ENCODE measurements at places on chromosomes 1 and 21.

GRCh38 chr1:48007047-48007446 is 9.9 kb upstream of the TRABD2B start:
- DNase-seq = no peak

DNA sequence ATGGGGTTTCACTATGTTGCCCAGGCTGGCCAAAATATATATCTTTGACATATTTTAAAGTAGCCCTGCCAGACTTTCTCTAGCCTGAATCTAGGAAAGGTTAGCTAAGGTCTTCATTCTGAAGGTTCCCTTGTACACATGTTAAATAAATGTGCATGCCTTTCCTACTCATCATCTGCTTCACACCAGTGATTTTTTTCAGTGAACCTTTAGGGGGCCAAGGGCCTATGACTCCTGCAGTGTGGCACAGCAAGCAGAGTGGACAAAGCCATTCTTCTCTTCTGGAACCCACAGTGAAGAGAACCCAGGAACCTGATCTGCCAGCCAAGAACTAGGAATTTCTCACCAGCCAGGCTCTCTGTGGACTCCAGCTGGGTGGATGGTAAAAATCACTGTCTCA is 22.9 kb downstream of the CBR1 start:
- DNase-seq = no peak

- no peak for DNase-seq
These were observed 17.0 kb downstream of the HLCS start for GRCh38 chr21:36949171-36950141.

GRCh38 chr1:59638231-59638711 is 176.5 kb upstream of the HOOK1 start:
- DNase-seq = no peak

DNA sequence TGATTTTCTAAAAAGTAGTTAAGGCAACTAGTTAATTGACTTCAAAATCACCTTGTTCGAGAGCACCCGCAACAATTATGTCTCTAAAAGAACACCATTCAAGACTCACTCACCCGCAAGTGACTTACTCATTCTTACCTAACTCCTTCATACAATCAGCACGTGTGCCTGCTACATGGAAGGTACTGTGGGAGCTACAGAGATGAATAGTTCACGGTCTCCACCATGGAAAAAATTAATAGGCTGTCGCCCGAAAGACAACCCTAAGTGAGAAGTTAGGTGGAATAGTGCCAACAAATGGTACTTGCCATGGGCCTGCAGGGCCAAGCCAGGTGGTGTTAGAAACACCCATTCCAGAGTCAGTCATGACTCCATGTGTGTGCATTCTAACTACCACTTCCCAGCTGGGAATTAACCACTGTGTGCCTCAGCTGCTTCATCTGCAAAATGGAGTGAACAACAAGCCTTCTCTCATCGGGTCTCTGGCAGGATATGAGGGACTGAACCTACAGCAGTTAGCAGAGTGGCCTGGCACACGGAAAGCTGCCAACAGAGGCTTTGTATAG is 7.1 kb downstream of the SSBP3 start:
- DNase-seq = peak; percentile 21

DNA sequence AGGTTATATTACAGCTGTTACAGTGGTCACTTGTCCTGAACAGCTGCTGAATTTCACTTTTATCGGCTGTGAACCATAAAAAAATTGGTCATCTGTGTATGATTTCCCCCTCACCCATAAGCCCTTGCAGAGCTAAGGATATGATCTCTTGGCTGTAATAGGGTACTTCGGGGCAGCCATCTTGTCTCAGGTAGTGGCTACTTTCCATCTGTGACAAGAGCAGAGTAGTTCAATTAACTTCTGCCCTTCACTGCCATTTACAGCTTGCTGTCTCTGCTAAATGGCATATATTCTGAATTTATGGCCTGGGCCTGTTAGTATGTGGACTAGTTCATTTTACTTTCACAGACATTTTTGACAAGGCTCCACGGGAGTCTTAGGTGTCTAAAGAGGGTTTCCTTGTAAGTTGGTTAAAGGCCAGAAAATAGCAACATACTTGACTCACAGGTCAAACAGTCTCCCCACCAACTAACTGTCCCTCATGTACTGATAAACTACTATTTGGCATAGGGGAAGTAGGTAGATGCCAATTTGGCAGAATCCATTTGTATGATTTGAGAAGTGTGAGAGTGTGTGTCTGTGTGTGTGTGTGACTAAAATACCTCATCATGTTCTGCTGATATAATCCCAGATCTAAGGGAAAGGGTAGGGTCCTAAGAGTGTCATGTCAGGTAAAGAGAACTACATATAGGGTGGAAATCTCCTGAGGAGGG is 151.6 kb downstream of the KCTD3 start:
- no peak for DNase-seq

DNA sequence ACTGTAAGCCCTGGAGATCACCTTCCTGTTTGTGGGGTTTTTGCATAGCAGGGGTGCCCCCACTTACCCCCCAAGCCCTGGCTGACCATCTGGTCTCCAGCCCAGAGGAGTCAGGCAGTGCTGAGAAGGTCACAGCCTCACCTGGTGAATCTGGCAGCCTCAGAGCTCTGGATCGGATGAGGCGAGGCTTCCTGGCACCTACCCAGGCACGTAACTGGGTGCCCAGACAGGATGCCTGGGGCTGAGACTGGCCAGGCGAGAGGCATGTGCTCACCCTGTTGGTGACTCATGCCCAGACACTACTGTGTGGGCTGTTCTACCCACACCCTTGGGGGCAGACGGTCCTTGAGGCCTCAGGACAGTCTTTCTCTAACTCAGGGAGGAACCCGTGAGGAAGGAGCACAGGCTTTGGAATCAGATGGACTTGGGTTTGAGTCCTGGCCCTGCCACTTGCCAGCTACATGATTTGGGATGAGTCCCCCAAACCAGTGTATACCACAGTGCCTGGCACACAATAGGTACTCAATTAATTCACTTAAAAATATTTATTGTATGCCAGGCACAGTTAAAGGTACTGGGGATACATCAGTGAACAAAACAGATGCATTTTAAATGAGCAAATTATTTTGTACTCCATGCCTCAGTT is 15.1 kb upstream of the PADI3 start:
- DNase-seq = no peak

DNA sequence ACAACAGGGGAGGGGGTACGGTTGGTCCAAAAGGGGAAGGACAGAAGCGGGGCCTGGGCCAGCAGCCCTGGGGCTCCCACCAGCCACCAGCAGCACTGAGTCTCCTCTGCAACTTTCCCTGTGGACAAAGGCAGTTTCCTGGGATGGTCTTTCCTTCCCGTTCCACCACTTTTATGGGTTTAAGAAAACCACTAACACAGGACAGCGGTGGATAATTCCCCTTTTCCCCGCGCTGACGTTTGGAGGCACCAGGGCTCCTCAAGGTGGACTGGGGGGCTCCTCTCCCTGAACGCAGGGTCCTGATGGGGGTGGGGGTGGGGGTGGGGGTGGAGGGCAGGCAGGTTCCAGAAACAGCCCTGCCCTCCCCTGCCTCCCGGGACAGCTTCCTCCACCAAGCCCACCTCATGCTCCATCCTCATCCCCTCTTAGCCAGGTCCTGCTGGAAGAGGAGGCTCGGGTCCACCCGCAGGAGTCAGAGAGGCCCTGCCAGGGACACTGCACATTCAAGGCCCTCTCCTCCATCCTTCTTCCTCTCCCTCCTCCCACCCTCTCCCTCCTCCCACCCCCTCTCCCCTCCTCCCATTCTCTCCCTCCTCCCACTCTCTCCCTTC is 4.8 kb upstream of the COL6A1 start:
- DNase-seq = no peak

- peak; percentile 64 for DNase-seq
These were observed 60.3 kb downstream of the STUM start for GRCh38 chr1:226608699-226609505.

DNA sequence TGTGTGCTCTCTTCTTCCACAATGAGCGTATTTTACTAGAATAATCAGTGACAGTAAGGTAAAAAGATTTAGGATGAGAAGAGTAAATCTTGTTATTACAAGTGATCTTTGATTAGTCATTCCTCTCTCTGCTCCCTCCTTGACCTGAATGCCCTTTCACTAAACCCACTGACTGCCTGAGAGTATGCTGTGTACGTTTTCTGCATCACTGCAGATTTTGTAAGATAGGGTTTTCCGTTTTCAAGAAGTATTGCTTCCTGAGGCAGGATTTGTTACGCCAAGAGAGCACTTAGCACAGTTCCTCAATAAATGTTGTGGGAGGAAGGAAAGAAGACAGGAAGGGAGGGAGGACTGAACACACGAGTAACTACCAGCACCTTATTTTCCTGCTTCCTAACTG is 7.7 kb upstream of the LAMB3 start:
- no peak for DNase-seq

DNA sequence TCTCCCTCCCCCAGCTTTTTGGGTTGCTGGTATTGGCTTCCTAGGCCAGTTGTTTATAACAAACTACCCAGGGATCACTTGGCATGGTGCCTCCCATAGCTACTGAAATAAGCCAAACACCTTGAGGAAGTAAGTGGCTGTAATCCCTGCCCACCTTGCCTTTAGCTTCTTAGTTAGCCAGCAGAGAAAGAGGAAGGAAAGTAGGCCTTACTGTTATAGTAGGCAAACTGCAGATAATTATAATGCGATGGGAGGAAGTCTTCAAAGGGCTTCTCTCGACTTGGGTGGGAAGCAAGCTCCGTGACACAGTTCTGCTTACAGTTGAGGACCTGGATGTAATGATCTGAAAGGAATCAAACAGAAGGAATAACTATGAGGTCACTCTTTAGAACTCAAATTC is 8.2 kb downstream of the P3H1 start:
- no peak for DNase-seq

DNA sequence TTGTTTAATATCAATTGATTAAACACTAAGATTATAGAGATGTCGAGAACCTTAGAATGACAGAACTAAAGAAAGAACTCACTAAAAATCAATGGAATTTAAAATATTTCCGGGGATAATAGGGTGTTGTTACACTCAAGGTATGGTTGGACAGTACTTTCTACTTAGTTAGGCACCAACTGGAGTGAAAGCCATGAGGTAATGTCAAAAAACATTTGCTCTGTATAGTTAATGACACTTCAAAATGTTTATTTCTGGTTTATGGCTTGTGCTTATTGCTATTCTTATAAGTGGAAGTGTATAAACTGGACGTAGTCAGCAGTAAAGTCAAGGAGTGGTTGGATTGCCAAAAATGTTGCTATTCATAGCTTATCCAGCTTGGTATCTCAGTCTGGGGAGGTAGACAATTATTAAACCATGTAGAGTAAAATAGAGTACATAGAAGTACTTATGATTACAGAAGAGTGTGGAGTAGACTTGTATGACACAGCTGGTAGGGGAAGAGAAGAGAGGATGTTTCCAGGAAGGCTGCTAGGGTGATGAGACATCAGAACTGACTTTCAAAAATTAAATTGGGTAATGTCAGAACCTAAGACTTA is 56.5 kb upstream of the BMP8A start:
- DNase-seq = no peak

- DNase-seq = no peak
These were observed 77.4 kb downstream of the SCMH1 start for GRCh38 chr1:41164727-41165126.

All from activated T-cell treated with anti-CD3 and anti-CD28 coated beads for 48 hours (primary cell).